ENCODE measurements at places on chromosomes 4 and X.

DNA sequence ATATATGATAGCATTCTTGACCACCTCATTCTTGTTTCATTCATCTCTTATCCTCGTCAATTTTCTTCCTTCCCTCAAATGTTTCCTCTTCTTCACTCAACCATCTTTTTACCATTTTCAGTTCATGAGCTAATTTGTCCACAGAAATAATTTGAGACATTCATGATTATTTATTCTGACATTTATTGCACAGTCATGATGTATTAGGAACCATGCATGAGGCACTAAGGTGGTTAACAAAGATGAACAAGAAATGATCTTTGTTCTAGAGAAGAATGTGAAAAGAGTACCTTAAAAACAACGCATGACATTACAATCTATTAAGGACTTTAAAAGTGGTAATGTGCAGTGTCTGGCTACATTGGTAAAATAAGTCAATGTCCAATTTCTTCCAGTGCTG lies 27.9 kb downstream of the TEC start:
- no peak for DNase-seq

GRCh38 chr4:136281307-136281706 lies 1251.0 kb downstream of the PCDH18 start:
- no peak for DNase-seq

DNA sequence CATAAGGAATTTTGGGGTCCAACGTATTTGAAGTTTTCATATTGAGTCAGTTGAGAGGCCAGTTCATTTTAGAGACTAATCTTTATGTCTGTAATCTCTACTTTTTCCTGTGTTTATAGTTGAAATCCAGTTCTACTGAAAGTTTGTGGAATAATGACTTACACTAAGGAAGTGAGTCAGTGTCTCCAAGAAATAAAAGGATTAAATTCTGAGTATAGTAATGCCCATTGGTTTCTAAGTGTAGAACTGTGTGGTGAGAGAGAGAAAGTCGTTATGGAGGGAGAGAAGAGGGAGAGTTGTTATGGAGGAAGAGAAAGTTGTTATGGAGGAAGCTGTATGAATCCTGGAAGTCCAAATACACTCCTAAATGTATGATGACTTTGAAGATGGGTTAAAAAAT lies 264.6 kb upstream of the HAND2 start:
- no peak for DNase-seq

- DNase-seq, result no peak
Observed at GRCh38 chr4:85024671-85025070, 58.2 kb upstream of the WDFY3 start.

GRCh38 chrX:96373047-96373355 lies 311.6 kb upstream of the DIAPH2 start:
- DNase-seq, result no peak

GRCh38 chr4:25767877-25768725 lies 94.7 kb downstream of the SEL1L3 start:
- DNase-seq, result peak; percentile 27

DNA sequence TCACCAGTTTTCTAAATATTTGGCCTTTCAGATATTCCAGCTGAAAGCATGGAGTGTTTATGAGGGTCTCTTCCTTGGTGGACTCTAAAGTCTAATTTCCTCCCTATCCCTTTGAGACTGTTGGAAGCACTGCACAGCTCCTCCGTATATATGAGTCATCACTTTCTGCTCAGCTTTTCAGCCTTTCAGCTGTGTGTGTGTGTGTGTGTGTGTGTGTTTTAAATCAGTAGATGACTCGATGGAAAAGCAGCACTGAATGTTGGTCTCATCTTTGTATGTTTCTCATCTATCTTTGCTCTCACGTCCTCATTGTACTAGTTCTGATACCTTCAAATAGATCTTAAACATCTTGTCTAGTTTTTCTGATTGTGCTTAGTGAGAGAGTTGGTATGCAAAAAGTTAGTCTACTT lies 81.6 kb downstream of the ZFX start:
- DNase-seq, result no peak

GRCh38 chr4:80446248-80446647 lies 110.7 kb downstream of the CFAP299 start:
- no peak for DNase-seq

DNA sequence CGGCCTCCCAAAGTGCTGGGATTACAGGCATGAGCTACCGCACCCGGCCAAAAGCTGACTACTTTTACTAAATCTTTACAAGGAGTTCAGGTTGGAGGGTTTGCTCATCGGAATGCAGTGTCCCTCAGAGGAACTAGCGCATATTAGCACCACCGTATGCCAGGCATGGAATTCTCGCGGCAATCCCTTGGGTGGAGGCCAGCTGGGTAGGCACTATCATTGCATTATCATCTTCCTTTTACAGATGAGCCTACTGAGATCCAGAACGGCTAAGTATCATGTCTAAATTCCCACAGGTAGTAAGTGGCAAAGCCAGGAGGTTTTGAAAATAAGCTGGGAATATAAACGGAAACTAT lies 6.1 kb upstream of the CXorf66 start:
- DNase-seq, result no peak

- DNase-seq, result no peak
Observed at GRCh38 chr4:113290666-113291065, 241.2 kb downstream of the ANK2 start.

DNA sequence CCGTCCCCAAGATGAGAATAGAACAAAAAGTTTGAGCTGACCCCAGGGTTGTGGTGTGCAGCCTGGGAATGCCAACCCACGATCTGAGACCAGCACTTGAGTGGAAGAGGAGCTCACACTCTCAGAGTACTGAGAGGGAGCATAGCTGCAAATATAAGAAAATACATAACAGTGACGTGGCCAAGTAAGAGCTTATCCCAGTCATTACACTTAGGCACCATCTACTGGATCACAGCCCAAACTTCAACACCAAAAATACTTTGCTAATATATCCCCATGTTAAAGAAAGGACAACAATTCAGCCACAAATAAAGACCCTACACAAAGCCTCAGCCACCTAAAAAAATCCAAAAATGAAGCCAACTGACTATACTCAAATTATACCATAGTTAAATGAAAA lies 33.3 kb upstream of the CXCL6 start:
- DNase-seq, result no peak

DNA sequence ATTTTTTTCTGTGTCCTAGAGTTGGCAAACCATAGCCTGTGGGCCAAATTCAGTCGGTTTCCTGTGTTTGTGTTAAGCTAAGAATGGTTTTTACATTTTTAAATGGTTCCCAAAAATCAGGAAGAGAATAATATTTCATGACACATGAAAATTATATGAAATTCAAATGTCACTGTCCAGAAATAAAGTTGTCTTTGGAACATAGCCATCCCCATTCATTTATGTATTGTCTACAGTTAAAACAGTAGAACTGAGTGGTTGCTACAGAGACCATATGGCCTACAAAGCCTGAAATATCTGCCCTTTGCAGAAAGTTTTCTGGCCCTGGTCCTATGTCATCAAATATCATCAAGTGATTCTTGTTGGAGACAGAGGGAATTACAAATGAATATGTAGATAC lies 15.5 kb downstream of the FRMPD4 start:
- DNase-seq, result no peak

DNA sequence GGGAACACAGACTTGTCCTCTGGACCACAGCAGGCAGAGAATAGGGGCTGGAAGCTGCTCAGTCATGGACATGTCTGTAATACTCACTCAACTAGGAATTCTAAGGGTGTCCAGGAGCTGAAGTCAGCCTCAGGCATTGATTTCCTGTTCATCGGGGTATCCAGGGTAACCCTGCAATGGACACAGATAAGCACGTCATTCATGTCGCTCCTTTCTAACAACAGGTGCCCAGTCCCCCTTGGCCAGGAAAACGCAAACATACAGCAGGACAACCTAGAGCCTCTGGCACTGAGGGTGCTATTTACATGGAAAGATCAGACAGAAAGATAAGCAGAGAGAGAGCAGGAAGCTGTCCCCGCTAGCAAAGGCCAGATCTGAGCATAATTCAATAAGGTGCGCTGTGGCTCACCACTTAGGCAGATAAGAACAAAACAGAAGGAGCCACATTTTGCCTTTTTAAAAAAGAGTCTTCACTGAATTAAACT lies 21.3 kb downstream of the QDPR start:
- peak; percentile 94 for DNase-seq

GRCh38 chr4:153418558-153418957 lies 47.6 kb upstream of the TMEM131L start:
- no peak for DNase-seq

- no peak for DNase-seq
Observed at GRCh38 chr4:88728146-88728545, 30.5 kb upstream of the NAP1L5 start.

- no peak for DNase-seq
Observed at GRCh38 chrX:130593911-130594310, 192.1 kb downstream of the RBMX2 start.

DNA sequence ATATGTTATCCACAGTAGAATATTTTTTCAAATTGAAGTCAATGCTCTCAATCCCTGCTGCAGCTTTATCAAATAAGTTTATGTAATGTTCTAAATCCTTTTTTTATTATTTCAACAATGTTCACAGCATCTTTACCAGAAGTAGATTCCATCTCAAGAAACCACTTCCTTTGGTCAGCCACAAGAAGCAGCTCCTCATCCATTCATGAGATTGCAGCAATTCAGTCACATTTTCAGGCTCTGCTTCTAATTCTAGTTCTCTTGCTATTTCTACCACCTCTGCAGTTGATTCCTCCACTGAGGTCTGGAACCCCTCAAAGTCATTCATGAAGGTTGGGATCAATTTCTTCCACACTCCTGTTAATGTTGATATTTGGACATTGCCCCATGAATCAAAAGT lies 2301.3 kb upstream of the TENM3 start:
- DNase-seq, result no peak

GRCh38 chrX:111568354-111568753 lies 56.9 kb downstream of the SERTM2 start:
- no peak for DNase-seq

GRCh38 chr4:5718411-5718810 lies 7.4 kb downstream of the EVC start:
- DNase-seq, result no peak

DNA sequence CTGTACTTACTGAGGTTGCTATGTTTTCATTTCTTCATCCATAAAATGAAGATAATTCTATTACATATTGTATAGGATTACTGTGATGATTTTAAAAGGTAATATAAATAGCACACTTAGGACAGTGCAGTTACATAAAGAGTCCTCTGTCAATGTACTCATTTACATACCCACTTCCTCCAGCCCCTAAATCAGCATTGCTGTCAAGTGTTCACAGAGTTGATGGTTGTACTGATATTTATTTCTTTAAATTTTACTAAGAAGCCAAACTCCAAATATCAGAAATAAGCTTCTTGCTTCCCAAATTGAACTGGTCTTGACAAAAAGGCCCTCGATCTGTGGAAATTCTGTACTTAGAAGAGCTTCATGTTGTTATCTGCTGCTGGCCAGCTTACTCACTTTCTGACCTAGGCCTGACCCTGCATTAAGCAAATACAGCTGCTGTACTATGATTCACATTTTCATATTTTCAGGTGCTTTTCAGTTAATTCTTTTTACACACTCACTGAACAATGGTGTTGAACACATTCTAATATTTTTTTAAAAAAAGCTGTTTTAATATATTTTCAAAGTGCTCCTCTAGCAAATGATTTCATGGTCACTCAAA lies 259.6 kb downstream of the UNC5C start:
- no peak for DNase-seq

- no peak for DNase-seq
Observed at GRCh38 chrX:52979568-52979967, 21.2 kb upstream of the FAM156A start.

GRCh38 chrX:147913570-147913969 lies 1.9 kb downstream of the FMR1 start:
- no peak for DNase-seq

GRCh38 chr4:168737806-168738172 lies 240.9 kb downstream of the PALLD start:
- no peak for DNase-seq

DNA sequence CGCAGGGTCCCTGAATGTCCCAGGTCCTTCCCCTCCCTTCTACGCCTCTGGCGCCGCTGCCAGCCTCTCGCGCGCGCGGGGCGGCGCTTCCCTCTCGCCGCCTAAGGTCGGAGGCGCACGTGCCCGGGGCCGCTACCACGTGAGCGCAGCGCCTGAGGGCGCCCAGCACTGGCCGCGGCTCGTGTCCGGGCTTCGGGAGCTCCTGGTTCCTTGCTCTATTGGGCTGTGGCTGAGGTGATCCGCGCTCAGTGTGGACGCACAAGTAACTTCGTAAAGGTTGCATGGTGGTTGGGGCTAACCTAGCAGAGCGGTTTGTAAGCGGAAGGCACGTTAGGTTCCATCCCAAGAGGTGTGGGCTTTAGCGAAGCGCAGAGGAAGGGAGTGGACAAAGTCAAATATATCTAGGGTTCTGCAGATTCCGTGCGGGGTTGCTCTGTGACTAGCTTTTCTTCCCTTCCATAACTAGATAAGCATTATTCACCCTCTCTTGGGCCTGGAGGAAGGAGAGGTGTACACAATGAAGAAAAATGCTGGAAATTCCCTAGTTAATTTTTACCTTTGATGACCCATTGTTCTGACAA lies 1.8 kb downstream of the TLL1 start:
- DNase-seq, result no peak

DNA sequence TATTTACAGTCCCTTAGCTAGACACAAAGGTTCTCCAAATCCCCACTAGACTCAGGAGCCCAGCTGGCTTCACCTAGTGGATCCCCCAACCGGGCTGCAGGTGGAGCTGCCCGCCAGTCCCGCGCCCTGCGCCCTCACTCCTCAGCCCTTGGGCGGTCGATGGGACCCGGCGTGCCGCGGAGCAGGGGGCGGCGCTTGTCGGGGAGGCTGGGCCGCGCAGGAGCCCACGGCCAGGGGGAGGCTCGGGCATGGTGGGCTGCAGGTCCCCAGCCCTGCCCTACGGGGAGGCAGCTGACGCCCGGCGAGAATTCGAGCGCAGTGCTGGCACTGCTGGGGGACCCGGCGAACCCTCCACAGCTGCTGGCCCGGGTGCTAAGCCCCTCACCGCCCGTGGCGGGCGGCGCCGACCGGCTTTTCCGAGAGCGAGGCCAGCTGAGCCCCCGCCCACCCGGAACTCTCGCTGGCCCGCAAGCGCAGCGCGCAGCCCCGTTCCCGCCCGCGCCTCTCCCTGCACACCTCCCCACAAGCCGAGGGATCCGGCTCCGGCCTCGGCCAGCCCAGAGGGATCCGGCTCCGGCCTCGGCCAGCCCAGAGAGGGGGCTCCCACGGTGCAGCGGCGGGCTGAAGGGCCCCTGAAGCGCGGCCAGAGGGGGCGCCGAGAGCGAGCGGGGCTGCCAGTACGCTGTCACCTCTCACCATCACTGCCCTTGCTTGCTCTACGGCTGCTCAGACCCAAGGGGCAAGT lies 39.4 kb downstream of the WFS1 start:
- no peak for DNase-seq

DNA sequence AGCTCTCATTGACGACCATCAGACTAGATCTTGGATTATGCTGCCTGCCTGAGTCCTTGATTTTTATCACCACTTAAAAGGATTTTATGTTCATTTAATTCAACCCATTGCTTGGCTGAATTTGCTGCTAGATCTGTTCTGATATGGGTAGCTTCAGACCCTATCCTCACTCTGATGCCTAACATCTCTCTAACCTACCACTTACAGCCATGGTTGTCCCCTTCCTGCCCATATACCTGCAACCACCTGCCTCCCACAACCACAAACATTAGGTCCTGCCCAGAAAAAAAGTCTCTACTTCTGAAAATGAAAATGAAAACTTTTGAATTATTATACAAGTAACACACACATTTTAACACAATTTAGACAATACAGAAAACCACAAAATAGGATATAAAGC lies 310.8 kb downstream of the HNRNPD start:
- DNase-seq, result no peak
